Inflammatory macrophage treated with lipopolysaccharide for 4 hours (primary cell): ENCODE measurements at places on chromosomes 2 and 18.

DNA sequence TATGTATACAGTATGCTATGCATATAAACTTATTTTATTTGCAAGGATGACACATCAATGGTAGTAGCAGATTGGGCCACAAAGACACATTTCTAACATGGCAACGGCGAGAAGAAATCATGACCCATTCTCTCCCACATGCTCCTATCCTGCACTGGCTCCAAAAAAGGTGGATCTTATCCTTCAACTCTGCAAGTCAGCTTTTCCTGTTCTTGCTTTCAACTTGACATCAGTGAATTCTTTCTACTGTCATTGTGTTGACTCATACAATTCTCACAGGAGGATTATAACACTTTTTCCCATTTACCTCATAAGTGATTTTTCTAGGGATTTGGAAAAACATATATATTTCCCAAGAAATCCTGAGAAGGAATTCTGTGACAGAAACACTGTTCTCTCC, 53.1 kb downstream of the ACVR1 start:
- DNase-seq, result no peak

DNA sequence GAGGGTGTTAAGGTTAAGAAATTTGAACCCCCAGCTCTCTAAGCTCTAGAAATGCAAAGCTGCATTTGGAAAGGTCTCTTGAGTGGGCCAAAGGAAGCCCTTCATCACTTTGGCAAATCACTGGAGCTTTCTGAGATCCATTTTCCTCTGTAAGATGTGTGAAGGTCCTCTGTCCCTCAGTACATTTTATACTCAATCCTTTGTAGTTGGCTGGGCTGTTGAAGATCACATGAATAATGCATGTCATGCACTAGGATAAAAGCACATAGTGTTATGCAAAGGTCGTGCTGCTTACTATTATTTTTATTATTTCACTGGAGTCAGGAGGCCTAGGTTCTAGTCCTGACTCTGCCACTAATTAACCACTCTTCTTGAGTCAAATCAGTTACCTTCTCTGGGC, 124.9 kb downstream of the FSHR start:
- no peak for DNase-seq

DNA sequence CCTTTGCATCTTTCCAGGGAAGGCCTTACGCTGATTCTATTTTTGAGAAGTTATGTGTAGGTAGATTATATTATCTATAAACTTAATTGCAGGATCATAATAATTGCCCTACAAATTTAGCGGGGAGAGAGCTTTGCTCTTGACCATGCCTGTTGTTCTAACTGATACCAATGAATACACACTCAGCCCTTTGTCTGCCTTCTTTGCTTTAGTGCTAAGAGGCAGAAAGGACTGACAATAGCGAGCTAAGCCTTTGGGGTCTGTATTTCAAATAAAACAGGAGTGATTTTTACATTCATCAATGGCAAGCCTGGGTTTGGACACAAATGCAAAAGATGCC, 115.3 kb upstream of the STON1 start:
- no peak for DNase-seq

- DNase-seq, result no peak
Measured at GRCh38 chr2:234796045-234796591, 155.7 kb upstream of the SH3BP4 start.

DNA sequence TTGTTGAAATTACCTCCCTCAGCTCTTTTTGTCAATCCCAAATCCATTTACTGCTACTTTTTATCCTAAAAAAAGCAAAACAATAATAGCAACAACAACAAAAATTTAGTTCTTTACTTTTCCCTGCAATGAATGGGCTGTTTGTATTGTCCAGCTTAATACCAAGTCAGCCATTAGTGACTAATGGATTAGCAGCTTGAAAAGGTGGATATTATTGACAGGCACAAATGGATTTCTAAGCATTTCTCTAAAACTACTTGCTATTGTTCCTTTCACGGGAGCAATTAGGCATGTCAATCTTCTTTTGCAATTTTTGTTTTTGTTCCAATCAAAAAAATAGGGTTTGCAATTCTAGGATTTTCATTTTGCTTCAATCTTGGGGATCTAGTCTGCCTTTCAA, 32.1 kb upstream of the SPAG16 start:
- DNase-seq, result no peak

DNA sequence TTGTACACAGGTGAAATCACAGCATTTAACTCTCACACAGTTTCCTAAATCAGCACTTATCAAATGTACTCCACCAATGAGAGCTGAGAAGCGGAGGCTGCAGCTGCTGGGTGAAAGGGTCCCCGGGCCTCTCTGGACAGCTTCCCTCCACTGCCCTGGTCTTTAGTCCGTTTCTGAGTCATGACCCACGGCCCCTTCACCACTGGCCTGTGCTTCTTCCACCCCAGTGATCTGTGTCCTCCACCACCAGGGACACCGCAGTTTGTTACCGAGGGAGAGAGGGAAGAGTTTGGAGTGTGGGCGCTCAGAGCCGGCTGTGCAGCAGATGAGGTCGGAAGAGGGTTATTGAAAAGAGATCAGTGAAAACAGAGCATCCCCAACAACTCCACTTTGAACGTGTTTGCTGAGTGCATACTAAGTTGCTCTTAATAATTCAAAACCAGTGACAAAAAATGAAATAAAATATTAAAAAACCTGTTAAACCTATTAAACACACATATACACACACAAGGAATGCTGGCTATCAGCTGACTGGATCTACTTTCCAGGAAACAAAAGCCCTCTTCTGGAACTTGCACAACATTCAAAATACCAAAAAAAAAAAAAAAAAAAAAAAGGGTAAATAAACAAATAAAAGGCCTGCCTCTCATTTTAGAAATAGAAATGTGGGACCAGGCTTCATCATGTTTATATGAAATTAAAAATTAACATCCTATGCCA, 54.1 kb downstream of the PXDN start:
- DNase-seq, result no peak

GRCh38 chr18:12155996-12156395, 62.4 kb downstream of the ANKRD62 start:
- DNase-seq, result no peak
